ENCODE measurements at places on chromosomes 2 and 18. TPM values are rescaled to one million over a fixed set of nuclear protein-coding genes. Genes with fewer than 3 reads are reported as not detected.
A peak's percentile ranks its signal among the peaks of the same experiment; 100 is the strongest.

ANKRD30BL gene
- total RNA-seq, result not detected

CFC1 gene
- not detected for total RNA-seq

SCN9A gene
- total RNA-seq, result 0.64 TPM

DNA sequence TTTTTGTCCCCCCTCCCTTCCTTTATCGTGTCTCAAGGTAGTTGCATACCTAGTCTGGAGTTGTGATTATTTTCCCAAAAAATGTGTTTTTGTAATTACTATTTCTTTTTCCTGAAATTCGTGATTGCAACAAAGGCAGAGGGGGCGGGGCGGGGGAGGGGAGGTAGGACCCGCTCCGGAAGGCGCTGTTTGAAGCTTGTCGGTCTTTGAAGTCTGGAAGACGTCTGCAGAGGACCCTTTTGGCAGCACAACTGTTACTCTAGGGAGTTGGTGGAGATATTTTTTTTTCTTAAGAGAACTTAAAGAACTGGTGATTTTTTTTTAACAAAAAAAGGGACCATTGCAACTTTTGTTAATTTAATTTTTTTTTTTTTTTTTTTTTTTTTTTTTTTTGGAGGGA lies 2.1 kb downstream of the SOX11 start:
- no peak overlapping the region for H3K27ac ChIP-seq
- no peak overlapping the region for H3K4me3 ChIP-seq
- no peaks in the 10 kb centered on the region for H3K36me3 ChIP-seq
- DNase-seq, result no peak

DNA sequence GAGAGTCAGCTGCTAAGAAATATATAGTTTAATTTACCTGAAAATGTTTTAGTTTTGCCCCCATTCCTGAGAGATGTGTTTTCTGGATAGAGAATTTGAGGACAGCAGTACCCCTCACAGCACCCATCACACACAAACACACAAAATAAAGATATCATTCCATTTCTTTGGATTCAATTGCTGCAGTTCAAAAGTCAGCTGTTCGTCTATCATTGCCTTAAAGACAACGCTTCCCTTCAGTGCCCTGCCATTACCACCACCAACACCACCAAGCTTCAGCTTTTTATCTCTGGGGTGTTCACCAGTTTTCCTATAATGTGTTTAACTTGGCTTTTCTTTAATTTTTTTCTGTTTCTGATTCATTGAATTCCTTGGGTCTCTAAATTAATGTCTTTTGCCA lies 49.7 kb downstream of the RDH14 start:
- H3K4me3 ChIP-seq, result no peak overlapping the region
- H3K36me3 ChIP-seq, result no peaks in the 10 kb centered on the region
- H3K4me1 ChIP-seq, result no peaks in the 10 kb centered on the region
- no peak overlapping the region for H3K27ac ChIP-seq

DNA sequence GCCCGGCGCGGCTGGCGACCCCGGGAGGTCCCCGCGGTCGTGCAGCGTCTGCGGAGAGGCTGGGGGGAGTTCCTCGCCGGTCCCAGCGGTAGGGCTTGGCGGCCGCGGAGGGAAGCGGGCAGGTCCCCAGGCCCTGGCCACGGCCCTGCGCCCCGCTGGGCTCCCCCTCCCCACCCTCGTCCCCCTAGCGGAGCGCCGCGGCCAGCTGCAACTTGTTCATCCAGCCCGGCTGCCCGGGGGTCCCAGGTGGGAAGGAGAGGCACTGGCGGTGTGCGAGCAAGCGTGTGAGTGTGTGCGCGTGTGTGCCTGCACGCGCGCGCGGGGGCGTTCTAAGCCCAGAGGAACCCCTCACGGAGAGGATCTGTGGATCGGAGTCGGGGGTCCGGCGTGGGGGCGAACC lies 1.3 kb downstream of the PTPRM start:
- no peaks in the 10 kb centered on the region for H3K4me1 ChIP-seq
- DNase-seq, result no peak
- H3K36me3 ChIP-seq, result no peaks in the 10 kb centered on the region
- no peak overlapping the region for H3K4me3 ChIP-seq
- H3K27ac ChIP-seq, result no peak overlapping the region
- no peaks in the 10 kb centered on the region for H3K27me3 ChIP-seq

DNA sequence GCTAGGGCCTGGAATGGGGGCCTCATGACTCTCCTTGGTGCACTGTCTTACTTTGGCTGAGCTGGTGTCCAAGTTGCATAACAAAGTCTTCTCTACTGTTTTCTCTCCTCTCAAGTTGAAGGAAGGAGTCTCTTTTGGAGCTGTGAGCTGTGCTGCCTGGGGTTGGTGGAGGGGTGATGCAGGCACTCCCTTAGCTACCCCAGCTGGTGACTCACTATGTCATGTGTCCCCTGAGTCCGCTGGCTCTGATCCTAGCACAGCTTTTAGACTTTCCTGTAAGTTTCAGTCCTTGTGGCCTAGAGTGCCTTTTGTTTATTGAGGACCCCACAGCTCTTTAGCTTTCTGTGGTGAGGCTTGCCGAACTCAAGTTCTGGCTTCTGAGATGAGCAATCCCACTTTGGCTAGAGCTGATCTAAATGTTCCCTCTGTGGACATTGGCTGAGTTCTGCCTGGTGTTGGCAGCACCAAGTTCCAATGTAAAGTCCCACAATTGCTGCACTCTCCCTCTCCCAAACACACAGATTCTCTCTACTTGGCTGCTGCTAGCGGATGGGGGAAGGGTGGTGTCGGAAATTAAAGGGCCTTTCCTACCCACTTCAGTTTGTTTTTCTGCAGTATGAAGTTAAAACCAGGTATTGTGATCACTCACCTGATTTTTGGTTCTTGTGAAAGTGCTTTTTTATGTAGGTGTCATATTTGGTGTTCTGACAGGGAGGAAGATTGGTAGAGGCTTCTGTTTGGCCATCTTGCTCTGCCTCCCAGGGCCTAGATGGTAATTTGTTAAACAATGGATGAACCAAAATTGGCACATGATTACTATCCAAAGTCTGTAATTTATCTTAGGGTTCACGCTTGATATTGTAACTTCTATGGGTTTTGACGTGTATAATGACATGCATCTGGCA lies 83.2 kb downstream of the COMMD1 start:
- H3K4me3 ChIP-seq, result no peak overlapping the region
- no peak for DNase-seq
- no peaks in the 10 kb centered on the region for H3K36me3 ChIP-seq
- no peaks in the 10 kb centered on the region for H3K4me1 ChIP-seq
- H3K27me3 ChIP-seq, result no peaks in the 10 kb centered on the region

DNA sequence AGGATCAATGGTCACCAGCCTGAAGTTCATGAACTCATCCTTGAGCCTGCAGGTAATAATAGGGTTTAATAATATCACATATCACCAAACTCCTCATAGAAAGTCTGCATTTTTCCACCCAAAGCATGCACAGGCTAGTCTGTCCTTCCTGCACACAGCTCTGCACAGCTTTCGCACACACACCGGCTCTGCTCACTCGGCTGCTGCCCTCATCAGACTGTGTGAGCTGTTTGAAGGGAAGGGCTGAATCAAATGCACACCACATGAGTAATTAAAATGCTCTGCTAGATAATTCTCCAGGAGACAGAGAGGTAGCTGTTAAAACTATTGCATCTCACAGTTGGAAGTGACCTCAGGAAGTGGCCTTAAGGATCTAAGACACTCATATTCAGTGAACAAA lies 108.4 kb upstream of the YPEL5 start:
- H3K36me3 ChIP-seq, result no peaks in the 10 kb centered on the region
- no peak for DNase-seq
- H3K27me3 ChIP-seq, result no peaks in the 10 kb centered on the region
- H3K4me3 ChIP-seq, result no peak overlapping the region
- no peaks in the 10 kb centered on the region for H3K4me1 ChIP-seq

DNA sequence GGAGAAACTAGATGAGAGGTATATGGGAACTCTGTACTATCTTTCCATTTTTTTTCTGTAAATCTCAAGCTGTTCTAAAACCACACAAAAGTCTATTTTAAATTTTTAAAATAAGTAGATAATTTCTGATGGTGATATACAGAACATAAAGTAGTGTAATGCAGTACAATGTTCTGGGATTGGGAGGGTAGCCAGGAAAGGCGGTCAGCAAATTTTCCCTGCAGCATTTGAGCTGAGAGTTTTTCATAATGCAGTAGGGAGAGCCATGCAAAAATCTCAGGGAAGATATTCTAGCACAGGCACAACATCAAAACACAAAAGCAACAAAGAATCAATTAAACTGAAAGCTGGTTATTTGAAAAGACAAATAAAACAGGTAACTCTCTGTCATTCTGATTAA lies 141.5 kb downstream of the NCKAP5 start:
- H3K27me3 ChIP-seq, result no peaks in the 10 kb centered on the region
- H3K4me3 ChIP-seq, result no peak overlapping the region
- no peaks in the 10 kb centered on the region for H3K36me3 ChIP-seq
- no peak overlapping the region for H3K27ac ChIP-seq

- peak overlapping the region; percentile 98 for H3K27ac ChIP-seq
- peaks cover 4% of the 10 kb centered on the region for H3K36me3 ChIP-seq
- H3K4me3 ChIP-seq, result peak overlapping the region; percentile 79
- H3K4me1 ChIP-seq, result peaks cover 22% of the 10 kb centered on the region
- H3K27me3 ChIP-seq, result no peaks in the 10 kb centered on the region
- DNase-seq, result no peak
These were observed 784 bp downstream of the WDR33 start for GRCh38 chr2:127810156-127810618.

- peaks cover 43% of the 10 kb centered on the region for H3K4me1 ChIP-seq
- no peaks in the 10 kb centered on the region for H3K27me3 ChIP-seq
- no peak for DNase-seq
- H3K27ac ChIP-seq, result no peak overlapping the region
- H3K36me3 ChIP-seq, result no peaks in the 10 kb centered on the region
- H3K4me3 ChIP-seq, result no peak overlapping the region
These were observed 76.4 kb upstream of the MGAT5 start for GRCh38 chr2:134177351-134177931.

GRCh38 chr2:37532503-37532902 lies 138.9 kb downstream of the CDC42EP3 start:
- DNase-seq, result no peak
- H3K27ac ChIP-seq, result no peak overlapping the region
- H3K36me3 ChIP-seq, result no peaks in the 10 kb centered on the region

DNA sequence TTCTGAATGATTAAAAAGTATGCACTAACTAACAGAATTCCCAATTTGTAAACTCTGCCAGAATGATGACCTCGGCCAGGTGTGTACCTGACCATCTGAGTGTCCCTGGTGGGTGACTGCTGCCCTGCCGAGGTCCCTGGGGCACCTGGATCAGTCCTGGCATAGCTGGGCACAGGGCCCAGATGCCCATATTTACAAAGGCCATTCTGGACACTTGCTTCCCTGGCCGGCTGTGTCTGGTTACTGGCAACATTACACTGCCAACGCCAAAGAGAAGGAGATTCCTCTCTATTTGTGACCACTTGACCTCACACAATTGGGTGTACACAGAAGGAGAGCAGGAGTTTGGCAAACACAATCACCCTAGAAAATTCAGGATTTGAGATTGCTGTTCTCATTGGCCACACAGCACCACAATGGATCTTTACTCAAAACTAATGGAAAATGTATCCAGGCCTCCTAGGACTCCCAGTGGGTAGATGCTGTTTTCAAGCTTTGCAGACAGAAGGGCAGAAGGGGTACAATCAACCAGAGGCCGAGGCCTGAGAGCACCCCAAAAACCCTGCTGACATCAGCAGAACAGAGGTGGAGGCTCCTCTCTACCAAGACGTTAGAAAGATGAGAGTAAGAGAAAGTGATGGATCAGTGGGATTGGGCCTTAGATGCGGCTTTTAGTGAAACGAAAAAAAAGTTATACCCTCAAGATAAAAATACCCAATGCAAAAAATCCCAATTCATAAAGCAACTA lies 58.3 kb upstream of the PXDN start:
- no peak overlapping the region for H3K4me3 ChIP-seq
- H3K4me1 ChIP-seq, result no peaks in the 10 kb centered on the region
- no peaks in the 10 kb centered on the region for H3K36me3 ChIP-seq
- DNase-seq, result no peak
- H3K27me3 ChIP-seq, result no peaks in the 10 kb centered on the region

- H3K27me3 ChIP-seq, result no peaks in the 10 kb centered on the region
- H3K36me3 ChIP-seq, result no peaks in the 10 kb centered on the region
- no peak overlapping the region for H3K27ac ChIP-seq
These were observed 135.0 kb downstream of the TGIF1 start for GRCh38 chr18:3584897-3585460.

GRCh38 chr2:70201831-70202230 lies 11.0 kb upstream of the C2orf42 start:
- no peak for DNase-seq
- no peak overlapping the region for H3K4me3 ChIP-seq
- no peaks in the 10 kb centered on the region for H3K36me3 ChIP-seq

GRCh38 chr2:2950403-2950952 lies 427.1 kb downstream of the EIPR1 start:
- H3K27me3 ChIP-seq, result no peaks in the 10 kb centered on the region
- H3K4me1 ChIP-seq, result no peaks in the 10 kb centered on the region
- no peak overlapping the region for H3K27ac ChIP-seq
- no peaks in the 10 kb centered on the region for H3K36me3 ChIP-seq

DNA sequence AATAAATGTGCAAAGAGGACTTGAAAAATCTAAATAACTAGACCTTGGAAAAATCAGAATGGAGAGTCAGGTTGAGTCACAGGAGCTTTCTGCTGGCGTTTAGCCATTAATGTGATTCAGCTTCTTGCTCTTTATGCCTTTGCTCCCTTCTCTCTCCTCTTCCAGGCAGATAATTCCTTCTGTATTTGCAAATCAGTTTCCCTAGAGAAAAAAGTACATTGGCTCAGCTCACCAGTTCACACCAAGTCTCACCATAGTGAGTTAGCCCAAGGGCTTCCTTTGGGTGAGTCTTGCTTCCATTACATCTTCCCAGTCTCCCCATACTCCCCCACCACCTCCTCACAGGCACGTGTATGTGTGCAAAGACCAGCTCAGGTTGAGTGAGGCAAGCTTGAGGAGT lies 73.6 kb downstream of the CYBRD1 start:
- H3K4me1 ChIP-seq, result no peaks in the 10 kb centered on the region
- no peaks in the 10 kb centered on the region for H3K27me3 ChIP-seq
- no peak for DNase-seq
- no peak overlapping the region for H3K4me3 ChIP-seq
- H3K36me3 ChIP-seq, result no peaks in the 10 kb centered on the region

GRCh38 chr2:161676902-161677496 lies 52.8 kb downstream of the SLC4A10 start:
- H3K36me3 ChIP-seq, result no peaks in the 10 kb centered on the region
- no peak overlapping the region for H3K4me3 ChIP-seq
- DNase-seq, result no peak
- H3K27me3 ChIP-seq, result no peaks in the 10 kb centered on the region
- H3K4me1 ChIP-seq, result no peaks in the 10 kb centered on the region
- H3K27ac ChIP-seq, result no peak overlapping the region

GRCh38 chr2:209316141-209316540 lies 107.7 kb upstream of the MAP2 start:
- no peaks in the 10 kb centered on the region for H3K27me3 ChIP-seq
- no peak for DNase-seq
- no peak overlapping the region for H3K27ac ChIP-seq
- no peaks in the 10 kb centered on the region for H3K36me3 ChIP-seq

GRCh38 chr18:10201659-10202058 lies 252.8 kb upstream of the APCDD1 start:
- no peaks in the 10 kb centered on the region for H3K27me3 ChIP-seq
- DNase-seq, result no peak
- no peaks in the 10 kb centered on the region for H3K4me1 ChIP-seq
- no peaks in the 10 kb centered on the region for H3K36me3 ChIP-seq
- no peak overlapping the region for H3K4me3 ChIP-seq

- H3K4me3 ChIP-seq, result no peak overlapping the region
- no peak overlapping the region for H3K27ac ChIP-seq
- no peaks in the 10 kb centered on the region for H3K27me3 ChIP-seq
- H3K4me1 ChIP-seq, result no peaks in the 10 kb centered on the region
These were observed 228.7 kb downstream of the HAUS1 start for GRCh38 chr18:46332921-46333341.
